ENCODE measurements at places on chromosomes 1 and 21. TPM values are rescaled to one million over a fixed set of nuclear protein-coding genes. Genes with fewer than 3 reads are reported as not detected.

DNA sequence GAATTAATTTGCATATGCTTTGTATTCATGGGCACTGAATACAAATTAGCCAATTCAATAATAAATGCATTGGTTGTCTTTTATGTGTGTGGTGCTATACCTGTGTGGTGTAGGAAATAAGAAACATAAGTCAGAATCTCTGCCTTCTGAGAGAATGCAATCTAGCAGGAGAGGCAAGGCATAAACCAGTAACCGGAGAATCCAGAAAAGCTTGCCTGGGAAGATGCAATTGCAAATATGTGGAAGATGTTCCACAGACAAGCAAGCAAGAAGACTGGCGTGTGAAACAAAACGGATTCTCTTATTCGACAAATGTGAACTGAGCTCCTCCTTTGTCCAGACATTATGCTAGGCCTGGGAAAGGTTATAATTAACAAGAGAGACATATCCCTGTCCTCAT, 134.3 kb downstream of the NR5A2 start:
- DNase-seq = no peak

The ANKRD45 gene
- 0.37 TPM for total RNA-seq

The SHISA4 gene
- total RNA-seq = 21.2 TPM

DNA sequence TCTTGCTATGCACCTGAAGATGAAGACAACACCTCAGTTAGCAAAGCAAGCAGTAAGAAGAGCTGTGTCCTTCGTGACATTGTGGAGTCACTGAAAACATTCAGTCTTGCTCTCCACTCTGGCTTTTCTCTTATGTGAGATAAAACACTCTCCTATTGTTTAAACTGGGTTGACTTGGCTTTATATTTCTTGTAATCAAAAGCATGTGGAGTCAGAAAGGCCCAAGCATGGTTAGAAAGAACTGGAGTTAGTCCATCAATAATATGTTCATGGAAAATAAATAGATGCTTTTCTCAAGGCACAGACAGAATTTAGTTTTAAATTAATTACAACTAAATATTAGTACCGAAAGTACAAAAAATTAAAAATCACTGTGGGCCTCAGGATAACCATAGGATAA, 61.7 kb downstream of the UBE2U start:
- DNase-seq = no peak

DNA sequence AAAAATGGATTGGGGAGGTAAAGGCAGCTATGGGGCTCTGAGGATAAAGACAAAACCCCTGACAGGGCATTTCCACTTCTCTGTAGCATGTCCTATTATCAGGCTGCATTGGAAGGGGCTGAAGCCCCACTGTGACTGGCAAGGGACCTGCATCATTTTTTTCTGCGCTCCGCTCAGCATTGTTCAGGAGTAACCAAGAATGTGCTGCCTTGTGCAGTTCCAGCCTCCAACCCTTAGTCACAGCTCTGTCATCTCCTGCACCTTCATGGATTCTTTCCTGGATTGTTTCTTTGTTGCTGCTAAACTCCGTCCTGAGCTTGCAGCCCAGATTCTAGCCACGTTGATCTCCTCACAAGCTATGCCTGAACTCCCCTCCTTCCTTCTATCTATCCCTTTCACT, 37.4 kb downstream of the SERTAD4 start:
- DNase-seq = no peak

DNA sequence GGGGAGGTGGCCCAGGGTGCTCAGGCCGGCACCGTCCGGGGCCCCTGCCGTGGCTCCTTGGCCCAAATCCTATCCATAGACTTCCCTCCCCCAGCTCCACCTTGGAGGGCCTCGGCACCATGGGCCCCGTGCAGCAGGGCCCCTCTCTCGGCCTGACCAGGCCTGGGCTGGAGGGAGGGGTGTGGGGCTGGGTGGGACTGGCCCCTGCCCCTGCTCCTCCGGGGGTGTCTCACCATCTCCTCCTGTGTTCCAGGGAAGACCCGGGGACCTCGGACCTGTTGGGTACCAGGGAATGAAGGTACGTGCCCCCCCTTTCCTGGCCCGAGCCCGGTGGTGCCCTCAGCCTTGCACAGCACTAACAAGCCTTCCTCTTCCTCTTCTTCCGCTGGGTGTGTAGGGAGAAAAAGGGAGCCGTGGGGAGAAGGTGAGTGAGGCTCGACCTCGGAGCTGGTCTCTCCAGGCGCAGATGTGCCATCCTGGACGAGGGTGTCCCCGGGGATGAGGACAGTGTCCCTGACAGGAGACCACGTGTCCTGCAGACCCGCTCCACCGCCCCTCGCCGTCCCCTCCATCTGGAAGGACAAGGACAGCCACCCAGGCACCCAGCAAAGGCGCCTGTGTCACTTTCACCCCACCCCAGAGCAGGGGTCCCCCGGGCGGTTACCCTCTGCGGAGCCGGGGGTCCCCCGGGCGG, 7.9 kb downstream of the COL6A1 start:
- no peak for DNase-seq

DNA sequence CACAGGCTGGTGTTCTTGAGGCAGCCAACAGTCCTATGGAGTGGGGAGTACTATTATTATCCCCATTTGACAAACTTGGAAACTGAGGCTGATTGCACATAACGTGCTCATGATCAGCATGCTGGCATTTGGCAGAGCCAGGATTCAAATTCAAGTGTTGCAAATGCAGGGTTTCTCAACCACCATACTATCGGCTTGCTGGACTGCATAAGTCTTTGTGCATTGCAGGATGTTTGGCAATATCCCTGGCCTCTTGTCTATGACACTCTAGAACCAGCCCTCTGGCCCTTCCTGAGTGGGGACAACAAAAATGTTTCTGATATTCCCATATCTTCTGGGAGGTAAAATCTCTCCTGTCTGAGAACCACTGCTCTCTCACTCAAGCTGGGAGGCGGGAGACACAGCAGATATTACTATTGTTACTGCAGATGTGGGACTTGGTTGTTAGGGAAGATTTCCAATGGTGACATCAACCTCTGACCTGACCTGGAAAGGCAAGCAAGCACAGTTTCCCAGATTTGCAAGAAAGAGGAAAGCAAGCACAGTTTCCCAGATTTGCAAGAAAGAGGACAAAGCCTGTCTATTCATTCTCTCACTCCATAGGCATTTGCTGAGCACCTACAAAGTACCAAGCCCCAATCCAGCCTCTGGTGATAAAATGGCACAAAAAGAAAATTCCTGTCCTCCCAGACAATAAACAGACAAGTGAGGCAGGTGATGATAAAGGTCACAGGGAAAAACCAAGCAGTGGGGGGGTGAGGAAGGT, 1.0 kb upstream of the AADACL3 start:
- no peak for DNase-seq

DNA sequence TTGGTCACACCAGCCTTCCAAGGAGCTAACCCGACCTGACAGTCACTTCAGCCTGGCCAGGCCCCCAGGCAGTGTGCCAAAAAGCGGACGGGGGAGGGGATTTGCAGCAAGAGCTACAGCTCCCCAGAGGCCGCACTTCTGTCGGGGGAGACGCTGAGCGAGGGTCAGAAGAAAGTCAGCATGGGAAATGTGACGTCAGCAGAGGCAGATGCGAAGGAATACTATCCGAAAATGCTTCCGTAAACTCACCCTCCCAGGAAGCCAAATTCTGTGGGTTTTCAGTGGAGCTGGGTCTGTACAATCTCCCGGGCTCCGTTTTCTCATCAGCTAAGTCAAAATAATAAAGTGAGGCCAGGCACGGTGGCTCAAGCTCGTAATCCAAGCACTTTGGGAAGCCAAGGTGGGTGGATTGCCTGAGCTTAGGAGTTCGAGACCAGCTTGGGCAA, 28.5 kb upstream of the ECE1 start:
- no peak for DNase-seq

GRCh38 chr1:14236097-14236496, 362.4 kb upstream of the KAZN start:
- DNase-seq = no peak

The CRYBG2 gene
- total RNA-seq = not detected

The TMEM51 gene
- 13.7 TPM for total RNA-seq

DNA sequence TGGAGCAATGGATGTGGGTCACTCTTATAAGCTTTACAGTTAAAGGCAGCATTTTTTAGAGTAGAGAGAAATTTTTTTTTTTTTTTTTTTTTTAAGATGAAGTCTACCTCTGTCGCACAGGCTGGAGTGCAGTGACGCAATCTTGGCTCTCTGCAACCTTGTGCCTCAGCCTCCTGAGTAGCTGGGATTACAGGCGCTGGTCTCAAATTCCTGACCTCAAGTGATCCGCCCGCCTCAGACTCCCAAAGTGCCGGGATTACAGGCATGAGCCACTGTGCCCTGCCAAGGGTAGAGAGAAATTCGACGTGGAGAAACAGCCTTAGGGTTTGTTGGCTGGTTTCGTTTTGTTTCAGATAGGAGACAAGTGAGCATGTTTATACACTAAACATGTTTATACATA, 594.2 kb upstream of the ADAMTS5 start:
- no peak for DNase-seq

DNA sequence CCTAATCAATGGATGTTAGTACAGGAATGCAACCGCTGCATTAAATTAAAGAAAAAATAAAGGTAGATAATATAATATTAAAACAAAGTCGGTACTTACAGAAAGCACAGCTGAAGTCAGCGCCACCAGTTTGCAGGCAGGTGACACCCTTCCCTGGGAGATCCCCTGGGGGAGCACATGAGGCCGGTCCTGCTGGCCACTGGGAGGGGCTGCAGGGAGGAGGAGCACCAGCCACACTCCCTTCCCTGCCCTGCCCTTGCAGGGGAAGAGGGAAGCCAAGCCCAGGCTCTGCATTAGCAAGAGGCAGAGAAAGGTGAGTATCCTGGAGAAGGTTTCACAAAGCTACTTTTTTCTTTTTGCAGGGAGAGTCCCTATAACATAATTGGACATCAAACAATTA, 507.0 kb downstream of the AJAP1 start:
- no peak for DNase-seq

- DNase-seq = no peak
Measured at GRCh38 chr21:37767984-37768383, 148.3 kb downstream of the KCNJ6 start.

DNA sequence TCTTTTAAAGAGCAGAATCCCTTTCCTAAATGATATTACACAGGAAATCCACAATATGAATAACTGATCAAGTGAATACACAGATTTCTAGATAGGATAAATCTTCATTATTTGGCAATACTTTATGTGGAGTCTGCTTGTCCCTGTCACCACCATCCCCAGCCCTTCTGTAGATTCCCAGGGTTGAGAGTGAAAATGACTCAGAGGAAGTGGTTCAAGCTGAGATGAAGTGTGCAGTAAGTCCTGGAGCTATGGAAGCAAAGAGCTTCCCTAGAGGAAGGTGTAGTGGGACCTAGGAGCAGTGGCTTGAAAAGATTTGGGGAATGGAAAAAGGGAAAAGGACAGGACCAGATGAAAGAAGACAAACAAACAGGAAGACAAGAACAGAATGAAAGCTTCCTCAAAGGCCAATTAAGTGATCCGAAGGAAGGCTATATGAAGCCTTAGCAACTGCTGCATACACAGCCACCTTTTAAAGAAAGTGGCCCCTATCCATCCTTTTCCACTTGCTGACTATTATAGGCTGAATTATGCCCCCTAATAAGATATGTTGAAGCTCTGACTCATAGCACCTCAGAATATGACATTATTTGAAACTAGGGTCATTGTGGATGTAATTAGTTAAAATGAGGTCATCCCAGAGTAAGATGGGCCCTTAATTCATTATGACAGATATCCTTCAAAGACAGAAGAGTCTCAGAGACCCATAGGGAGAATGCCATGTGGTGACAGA, 96.5 kb upstream of the CAMK1G start:
- DNase-seq = no peak

DNA sequence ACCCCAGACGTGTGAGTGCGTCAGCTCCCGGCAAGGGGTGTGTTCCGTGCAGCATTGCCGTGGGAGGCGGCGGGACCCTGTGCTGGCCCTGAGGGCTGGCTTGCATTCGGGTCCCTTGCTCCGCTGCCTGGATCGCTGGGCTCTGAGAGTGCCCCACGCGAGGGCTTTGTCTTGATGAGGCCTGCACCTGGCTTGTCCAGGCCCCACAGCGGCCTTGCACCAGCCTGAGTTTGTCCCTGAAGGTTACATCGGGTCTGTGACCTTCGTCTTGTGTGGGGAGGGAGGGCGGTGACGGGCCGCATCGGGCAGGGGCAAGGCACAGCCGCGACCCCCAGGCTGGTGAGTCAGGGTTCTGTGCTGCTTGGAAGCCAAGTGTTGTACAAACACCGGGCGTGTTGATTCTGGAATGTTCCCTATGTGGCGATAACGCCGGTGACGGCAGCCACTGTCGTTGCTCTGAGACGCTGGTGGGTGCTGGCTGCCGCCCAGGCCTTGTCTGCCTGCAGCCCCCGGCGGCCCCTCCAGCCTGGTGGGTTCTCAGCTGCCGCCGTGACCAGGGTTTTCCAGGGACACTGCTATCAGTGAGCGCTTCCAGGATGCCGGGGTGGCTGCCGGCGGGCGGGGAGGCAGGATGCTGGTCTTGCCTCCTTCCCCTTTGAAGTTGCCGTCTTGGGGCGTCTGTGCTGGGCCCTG, 42.9 kb downstream of the SLX9 start:
- DNase-seq = peak; percentile 74

- DNase-seq = peak; percentile 86
Measured at GRCh38 chr1:66300972-66301451, 232.9 kb upstream of the SGIP1 start.

The OR2T35 gene
- total RNA-seq = not detected

- no peak for DNase-seq
Measured at GRCh38 chr1:200096774-200097173, 69.3 kb downstream of the NR5A2 start.

DNA sequence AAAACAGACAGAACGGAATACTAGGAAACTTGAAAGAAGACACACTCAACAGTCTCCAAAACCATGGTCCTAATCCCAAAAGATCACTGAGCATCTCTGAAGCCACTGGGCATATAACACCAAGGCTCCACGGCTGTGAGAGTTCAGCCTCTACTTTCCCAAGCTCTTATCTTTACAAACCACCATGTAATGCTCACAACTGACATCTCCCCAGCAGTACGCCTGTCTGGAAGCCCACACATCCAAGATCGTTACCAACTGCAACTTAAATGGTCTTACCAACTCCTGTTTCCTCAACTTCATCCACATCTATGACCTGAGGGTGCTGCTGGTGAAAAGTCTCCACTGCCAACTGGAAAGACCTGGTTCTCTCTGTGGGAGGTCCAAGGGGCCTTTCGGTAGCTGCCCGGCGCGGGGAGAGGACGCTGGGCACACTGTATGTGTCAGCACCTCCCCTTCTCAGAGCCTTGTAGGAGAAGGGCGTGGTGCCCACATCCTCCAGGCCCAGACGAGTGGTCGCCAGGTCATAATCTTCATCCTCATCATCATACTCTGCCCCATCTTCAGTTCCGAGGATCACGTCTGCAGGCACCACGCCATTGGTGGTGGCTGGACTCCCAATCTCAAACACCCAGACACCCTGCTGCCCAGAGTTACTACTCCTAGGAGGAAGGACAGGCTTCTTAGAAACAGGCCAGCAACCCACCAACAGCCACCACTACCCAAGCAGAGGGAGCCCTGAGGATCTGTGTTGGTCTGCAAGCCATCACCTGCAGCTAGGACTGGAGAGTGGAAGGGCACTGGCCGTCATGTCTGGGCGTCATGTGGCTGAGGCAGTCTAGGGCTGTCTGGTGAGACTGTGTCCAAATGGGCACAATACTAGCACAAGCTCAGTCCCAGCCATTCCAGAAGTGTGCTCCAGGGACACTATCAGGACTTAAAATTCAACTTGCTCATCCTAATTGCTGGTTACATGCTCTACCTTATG, 23.0 kb downstream of the NID1 start:
- no peak for DNase-seq
